ENCODE measurements at places on chromosomes 6 and 20.
A peak's percentile ranks its signal among the peaks of the same experiment; 100 is the strongest.

DNA sequence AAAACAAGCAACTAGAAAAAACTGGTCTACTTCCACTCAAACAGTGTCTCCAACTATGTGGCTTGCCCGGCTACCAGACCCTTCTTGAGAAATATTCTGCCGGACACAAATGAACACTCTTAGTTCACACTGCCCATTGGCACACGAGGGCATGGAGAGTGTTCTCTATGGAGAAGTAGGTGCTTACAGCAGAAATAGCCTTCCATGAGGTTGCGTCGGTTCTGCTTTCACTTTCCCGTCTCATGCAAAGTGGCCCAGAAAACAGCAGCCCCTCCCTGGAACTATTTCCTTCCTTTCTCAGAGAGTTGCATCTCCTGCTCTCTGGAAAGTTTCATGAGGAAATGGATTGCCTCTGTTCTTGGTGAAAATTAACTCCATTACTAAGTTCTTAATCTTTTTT lies 9.5 kb upstream of the HLA-DOA start:
- DNase-seq = peak; percentile 89

DNA sequence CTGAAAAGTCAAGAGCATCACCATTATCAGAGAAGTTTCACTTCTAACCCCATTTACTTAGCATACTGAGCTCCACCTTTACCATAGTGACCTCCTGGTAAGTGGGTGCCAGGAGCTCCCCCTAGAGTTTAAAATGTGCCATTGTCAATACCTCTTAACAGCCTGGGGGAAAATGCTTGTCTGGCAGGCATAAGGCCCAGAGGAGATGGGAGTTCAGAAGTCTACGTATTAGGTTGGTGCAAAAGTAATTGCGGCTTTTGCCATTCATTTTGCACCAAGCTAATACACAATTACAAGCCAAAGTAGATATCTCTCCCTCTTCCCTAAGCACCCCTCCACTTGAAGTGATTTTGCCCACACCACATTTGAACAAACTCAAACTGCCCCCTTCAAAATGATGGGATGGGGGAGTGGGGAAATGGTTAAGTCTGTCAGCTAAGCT lies 919.0 kb downstream of the KIF16B start:
- DNase-seq = peak; percentile 50

DNA sequence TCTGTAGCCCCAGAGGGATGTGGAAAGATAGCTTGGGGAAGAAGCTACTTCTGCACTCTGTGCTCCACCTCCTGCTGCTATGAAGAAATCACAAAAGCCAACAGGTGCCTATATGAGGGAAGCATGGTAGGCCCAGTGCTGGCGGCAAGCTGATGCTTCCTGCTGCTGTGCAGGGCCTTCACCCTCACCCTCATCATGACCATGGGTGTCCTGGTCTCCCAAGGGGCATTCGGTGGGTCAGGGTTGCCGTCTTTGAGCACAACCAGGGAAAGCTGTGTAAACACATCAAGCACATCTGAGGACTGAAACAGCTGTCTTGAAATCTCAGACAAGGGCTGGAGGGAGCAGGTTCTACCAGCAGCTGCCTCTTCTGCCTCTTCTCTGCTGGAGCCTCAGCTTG lies 184.0 kb downstream of the FNDC1 start:
- DNase-seq = no peak

GRCh38 chr6:132685009-132685408 lies 26.0 kb upstream of the TAAR1 start:
- peak; percentile 38 for DNase-seq

GRCh38 chr20:35539756-35540212 lies 2.1 kb upstream of the ERGIC3 start:
- peak; percentile 17 for DNase-seq

GRCh38 chr6:89678531-89678930 lies 40.0 kb upstream of the LYRM2 start:
- DNase-seq = no peak

DNA sequence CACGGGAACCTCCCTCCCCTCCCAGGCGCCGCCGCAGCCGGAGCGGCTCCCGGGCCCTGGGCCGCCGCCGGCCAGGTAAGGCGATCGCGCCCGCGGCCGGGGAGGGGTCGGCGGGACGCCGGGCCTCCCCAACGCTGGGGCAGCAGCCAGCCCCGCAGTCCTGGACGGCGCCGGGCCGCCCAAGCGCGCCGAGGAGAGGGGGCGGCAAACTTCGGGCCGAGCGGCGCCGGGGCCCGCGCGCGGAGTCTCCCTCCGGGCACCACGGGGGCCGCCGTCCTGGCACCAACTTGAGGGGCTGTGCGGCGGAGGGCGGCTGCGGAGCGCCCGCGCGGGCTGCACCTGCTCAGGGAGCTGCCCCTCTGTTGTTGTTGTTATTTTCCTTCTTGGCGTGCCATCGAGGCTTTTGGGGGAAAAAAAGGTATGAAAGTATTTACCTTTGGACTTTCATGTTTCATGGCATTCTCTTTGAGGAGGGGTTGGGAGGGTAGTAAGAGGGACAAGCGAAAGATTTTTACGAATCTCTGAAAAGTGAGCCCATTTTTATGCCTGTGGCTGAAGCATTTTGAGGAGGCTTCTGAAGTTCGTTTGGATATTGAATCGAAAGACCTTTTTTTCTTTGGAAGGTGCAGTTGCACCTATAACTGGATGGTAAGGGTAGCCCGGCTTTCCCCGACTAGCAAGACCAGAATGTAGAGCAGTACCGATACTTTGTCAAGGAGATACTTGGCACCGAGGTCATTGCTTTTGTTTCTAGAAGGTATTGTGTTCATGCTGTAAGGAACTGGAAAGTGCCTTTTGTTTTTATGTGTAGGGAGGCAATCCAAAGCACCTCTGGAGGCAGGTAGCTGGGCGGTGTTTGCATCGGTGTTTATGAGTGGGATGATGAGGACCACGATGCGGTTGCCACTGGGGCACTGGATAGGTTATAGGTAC lies at the start of gene RNF182:
TSS of gene RNF182 (plus strand) at position 4 of the 933 bp plus-strand sequence. CDS start 52,168 bp downstream, outside the sequence.
- DNase-seq = peak; percentile 48

- no peak for DNase-seq
Measured at GRCh38 chr20:57794600-57795341, 85.0 kb upstream of the PMEPA1 start.

GRCh38 chr6:53312355-53312754 lies 36.4 kb downstream of the ELOVL5 start:
- DNase-seq = no peak
